ENCODE measurements at places on chromosomes 13 and 19.
A peak's percentile ranks its signal among the peaks of the same experiment; 100 is the strongest.

DNA sequence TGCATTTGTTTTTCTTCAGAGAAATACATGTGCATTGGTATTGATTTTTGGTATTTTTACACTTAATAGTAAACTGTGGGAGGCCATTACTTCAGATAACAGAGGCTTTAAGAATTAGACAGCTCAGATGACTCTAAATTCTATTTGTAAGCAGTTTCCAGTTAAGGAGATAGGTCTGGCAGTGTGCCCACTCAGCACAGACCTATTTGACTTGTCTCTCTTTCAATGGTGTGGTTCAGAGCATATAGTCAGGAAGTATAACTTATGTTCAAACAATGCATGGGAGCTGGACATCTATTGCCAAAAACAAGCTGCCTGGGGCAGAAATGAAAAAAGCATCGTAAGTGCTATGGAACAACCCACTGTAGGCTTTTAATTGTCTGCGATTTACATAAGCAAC, 370.7 kb downstream of the HS6ST3 start:
- no peak for DNase-seq

DNA sequence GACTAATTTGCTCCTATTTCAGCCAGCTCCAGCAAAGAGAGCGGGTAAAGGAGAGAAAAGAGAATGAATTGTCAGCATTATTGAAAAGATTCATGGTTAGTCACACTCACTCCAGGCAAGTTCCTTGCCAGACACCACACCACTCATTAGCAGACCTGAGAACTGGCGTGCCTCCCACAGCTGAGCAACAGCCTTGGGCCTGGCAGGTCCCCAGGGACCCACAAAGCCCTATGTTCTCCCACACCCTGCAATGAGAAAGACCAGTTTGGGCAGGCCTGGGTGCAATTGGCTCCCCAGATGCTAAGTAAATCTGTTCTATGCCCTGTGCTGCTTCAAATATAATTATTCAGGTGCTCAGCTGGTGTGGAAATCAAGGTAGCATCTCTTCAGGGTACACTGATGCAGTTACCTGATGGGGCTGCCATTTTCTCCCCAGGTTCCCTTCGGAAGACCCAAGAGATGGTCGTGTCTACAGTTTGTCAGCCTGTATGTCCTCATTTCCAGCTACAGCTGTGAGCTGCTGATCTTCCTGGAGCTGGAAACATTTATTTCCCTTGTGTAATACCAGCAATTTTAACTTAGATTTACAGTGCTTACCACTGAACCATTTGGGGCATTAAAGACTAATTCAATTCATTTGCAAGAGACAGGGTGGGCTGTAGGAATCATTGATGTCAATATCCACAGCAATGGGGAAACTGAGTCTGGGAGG, 405.0 kb downstream of the COG6 start:
- no peak for DNase-seq

DNA sequence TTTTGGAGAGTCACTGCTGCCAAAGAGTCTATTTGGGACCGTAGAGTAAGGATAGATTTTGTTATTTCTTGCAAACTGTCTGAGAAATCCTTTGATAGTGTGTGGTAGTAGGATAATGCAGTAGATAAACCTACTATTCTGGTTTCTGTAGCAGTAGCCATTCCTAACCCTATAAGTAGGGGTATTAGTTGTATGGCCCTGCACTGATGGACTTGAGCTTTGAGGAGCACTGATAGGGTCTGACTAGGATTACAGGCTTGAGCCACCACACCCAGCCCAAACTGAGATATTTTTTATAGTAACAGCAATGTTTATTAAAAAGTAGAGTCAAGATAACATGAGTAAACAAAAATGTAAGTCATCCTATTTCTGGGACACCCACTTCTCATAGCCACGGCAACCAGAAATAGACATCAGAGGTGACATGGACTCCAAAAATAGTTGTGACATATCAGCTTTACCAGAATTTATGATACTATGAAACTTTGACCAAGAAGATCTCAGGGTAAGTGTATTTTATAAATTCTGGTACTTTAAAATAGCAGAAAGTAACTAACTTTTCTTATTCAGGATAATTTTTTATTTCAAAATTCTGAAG, 479.1 kb downstream of the SUCLA2 start:
- DNase-seq = no peak

DNA sequence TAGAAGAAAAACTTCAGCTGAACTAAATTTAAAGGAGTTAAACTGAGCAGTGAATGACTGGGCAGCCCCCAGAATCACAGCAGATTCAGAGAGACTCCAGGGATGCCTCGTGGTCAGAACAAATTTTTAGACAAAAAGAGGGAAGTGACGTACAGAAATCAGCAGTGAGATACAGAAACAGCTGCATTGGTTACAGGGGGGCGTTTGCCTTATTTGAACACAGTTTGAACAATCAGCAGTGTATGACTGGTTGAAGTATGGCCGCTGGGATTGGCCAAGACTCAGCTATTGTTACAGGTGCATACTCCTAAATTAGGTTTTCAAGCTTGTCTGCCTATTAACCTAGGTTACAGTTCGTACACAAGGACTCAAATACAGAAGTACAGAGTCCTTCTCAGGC, 2.2 kb upstream of the SPRYD7 start:
- peak; percentile 76 for DNase-seq

DNA sequence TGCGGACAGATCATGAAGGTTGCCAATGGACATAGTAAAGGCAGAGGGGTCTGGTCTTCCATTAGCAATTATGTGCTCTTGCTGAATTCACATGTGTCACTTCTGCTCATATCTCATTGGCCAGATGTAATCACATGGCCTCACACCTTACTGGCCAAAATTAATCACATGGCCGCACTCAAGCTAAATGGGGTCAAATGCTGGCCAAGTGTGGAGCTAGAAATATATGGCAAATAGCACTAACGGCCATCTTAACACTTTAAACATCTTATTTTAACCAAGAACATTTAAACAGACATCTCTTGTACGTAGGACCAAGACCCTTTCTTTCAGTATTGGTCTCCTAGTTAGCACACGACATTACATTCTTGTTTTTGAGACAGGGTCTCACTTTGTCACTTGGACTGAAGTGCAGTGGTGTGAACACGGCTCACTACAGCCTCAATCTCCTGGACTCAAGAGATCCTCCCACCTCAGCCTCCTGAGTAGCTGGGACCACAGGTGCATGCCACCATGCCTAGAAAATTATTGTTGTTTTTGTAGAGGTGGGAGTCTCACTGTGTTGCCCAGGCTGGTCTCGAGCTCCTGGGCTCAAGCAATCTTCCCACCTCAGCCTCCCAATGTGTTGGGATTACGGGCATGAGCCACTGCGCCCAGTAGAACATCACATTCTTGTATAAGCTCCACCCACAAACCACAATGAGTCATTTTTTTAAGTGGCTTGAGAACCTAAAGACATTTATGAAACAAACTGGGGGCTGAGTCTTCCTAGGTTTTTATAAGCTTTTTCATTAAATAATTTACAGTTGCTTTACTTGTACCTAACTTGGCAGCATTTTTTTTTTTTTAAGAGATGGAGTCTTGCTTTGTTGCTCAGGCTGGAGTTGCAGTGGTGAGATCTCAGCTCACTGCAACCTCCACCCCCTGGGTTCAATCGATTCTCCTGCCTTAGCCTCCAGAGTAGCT, 2.9 kb upstream of the PTOV1 start:
- DNase-seq = no peak

GRCh38 chr19:2187159-2187558, 23.4 kb downstream of the DOT1L start:
- DNase-seq = no peak

DNA sequence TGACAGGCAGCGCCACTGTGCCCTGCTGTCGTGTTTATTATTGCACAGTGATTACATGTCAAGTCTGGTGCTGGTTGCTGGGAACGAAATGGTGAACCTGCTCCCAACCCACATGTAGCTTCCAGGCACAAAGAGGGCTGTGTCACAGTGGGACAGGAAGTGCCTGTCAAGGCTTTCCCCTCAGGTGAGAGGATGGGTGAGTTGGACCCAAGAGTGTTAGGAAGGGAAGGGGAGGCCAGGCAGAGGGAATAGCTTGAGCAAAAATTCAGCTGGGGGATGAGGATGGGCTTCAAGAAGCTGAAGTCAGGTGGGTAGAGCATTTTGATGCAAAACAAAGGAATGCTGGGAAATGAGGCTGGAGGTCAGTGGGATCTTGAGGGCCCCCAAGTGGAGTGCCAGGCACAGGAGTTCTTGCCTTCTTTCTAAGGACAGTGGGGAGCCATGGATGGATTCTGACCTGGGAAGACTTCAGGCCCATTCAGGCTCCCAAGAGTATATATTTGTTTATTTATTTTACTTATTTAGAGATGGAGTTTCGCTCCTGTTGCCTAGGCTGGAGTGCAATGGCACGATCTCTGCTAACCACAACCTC, 8.5 kb upstream of the QTRT1 start:
- peak; percentile 35 for DNase-seq

- no peak for DNase-seq
Measured at GRCh38 chr13:94494026-94494425, 14.5 kb upstream of the DCT start.

- DNase-seq = no peak
Measured at GRCh38 chr19:3556423-3556977, 886 bp downstream of the MFSD12 start.

DNA sequence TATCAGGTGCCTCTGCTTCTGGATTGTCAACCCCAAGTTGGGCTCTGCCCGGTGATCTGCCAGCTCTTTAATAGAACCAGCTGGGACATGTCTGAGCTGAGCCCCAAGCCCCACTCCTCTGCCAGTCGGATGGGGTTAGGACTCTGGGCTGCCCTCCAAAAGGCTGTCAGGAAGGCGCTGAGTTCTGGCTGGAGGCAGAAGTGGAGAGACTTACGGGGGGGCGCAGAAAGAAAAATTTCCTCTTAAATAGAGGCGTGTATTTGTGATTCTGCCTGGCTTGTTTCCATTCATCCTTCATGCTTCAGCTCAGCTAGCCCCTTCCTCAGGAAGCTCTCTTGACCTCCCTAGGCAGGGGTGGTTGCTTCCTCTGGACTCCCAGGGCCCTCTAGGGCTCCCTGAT, 985 bp upstream of the KCNK6 start:
- no peak for DNase-seq

DNA sequence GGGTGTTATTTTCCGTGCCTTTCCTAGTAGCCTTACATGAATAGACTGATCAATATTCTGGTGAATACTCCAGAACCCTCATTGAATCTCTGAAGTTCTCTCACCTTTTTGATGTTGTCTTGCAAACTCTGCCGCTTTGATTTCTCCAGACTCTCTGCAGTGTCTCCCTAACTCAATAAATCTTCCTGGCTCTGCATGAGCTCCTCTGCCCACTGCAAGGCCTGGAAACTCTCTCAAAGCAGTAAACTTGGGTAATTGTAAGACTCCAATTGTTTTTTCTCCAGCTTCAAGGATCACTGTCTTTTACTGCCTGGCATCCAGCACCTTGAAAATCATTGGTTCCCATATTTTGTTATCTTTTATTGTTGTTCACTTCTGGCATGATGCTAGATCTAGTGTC, 198.4 kb downstream of the GPC5 start:
- DNase-seq = no peak

DNA sequence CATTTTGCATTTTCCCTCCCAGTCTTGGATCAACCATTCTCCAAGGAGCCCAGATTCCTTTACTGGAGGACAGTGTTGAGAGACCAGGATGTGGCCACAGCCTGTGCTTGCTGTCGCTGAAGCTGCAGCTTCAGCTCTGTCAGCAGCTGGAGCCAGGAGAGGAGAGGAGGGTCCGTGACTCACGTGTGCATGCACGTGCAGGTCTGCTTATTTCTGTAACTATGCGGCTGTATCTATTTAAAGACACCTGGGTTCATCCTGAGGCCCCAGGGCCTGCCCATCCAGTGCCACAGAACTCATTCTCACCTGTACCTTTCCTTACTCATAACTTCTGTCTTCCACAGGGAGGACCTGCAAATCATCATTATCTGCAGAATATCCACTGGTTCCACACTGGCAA, 8.2 kb upstream of the LAMP1 start:
- no peak for DNase-seq

DNA sequence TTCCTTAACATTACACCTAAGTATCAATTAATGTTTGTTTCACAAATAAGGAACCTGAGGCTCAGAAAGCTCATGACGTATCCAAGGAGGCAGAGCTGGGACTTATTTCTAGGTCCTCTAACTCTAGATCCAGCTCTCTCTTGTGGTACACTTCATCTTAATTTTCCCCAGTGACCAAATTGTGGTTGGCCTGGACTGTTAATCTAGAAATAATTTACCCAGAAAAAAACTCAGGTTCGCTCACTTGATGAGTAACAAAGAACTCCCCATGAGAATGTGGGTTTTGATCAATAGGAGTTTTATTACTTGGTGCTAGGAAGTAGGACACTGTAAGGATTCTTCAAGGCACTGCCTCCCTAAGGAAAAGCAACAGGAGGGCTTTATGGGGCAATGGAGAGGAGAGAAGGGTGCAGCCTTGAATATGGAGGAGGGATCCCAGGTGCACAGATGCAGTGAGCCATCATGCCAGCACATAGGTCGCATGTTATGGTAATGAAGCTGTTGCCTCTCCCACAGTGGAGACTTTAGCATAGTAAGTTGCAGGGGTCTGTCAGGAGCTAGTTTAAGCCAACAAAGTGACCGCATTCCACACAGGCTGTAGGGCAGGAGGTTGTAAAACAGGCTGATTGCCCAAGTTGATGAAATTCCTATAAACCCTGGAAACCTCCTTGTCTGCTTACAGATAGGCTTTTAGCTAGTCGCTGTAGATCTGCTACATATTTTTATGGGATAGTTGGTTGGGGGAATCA, 14.7 kb downstream of the RAP2A start:
- no peak for DNase-seq

DNA sequence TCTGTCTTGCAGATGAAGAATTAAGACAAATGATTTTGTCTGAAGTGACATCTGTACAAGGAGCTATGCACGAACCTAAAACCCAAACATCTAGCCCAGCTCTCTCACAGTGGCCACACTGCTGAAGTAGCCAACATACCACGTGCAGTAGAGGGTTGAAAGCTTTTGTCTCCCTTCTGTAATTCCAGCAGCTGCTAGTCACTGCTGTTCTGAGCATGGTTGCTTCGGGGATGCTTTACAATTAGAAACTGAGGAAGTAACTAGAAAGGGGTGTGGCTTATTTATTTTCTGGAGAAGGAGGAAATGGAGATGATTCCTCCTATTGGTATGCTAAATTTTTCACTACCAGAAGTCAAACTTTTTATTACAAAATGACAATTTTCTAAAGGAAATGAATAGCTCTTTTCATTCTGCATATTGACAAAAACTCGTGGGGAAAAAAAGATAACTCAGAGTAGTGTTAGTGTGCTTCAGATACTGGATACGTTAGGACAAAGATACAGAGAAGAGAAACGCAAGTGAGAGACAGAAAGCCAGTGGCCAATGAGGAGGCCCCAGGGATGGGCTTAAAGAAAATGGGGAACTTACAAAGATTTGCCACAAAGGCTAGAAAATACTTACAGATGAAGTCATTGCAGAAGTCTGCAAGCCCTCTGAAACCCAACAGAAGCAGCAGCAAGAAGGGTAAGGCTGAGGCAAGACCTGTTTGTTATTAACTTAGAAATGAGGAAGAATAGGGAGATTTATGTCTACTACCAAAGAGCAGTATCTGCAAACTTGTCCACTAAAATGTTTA, 192.7 kb upstream of the MIR17HG start:
- DNase-seq = no peak
